Hindlimb muscle (tissue), 1 donor: ENCODE measurements at places on chromosomes 2 and 18.
A peak's percentile ranks its signal among the peaks of the same experiment; 100 is the strongest.

- DNase-seq: no peak
Observed at GRCh38 chr2:24490181-24490689, 819 bp upstream of the NCOA1 start.

DNA sequence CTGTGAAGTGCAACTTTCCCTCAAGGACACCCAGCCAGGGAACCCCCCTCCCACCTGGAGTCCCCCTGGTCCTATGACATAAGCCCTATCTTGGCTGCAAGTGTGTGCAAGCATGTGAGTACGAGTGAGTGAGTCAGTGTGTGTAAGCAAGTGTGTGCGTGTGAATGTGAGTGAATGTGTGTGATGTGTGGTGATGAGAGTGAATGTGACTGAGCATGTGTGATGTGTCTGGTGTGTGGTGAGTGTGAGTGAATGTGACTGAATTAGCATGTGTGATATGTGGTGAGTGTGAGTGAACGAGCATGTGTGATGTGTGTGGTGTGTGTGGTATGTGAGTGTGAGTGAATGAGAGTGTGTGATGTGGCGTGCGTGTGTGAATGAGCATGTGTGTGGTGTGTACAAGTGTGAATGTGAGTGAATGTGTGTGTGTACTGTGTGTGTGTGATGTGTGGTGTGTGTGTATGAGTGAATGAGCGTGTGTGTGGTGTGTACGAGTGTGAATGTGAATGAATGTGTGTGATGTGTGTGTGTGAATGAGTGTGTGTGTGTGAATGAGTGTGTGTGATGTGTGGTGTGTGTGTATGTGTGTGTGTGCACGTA lies 68.8 kb upstream of the SMAD7 start:
- DNase-seq: no peak

GRCh38 chr18:4599312-4599711 lies 144.2 kb upstream of the DLGAP1 start:
- no peak for DNase-seq

- no peak for DNase-seq
Observed at GRCh38 chr18:47794725-47795433, 135.6 kb downstream of the SMAD2 start.

DNA sequence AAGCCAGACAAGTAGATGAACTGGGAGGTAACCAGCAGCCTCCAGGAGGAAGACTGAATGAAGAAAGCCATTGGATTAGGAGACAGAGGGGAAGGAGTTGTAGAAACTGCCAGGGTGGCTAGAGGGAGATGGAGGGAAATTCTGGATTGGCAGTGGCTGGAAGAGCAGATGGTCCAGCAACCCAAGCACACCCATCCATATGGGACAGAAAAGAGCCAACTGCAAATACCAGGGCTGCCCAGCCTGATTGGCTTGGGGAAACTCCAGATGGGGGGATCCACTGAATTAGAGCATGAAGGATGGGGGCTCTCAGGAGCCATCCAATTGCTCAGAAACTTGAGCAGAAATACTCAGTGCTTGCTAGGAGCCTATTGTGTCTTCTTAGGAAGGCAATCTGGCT lies 173.5 kb upstream of the EPB41L3 start:
- no peak for DNase-seq

- no peak for DNase-seq
Observed at GRCh38 chr18:49177071-49177470, 226.3 kb upstream of the SMAD7 start.

DNA sequence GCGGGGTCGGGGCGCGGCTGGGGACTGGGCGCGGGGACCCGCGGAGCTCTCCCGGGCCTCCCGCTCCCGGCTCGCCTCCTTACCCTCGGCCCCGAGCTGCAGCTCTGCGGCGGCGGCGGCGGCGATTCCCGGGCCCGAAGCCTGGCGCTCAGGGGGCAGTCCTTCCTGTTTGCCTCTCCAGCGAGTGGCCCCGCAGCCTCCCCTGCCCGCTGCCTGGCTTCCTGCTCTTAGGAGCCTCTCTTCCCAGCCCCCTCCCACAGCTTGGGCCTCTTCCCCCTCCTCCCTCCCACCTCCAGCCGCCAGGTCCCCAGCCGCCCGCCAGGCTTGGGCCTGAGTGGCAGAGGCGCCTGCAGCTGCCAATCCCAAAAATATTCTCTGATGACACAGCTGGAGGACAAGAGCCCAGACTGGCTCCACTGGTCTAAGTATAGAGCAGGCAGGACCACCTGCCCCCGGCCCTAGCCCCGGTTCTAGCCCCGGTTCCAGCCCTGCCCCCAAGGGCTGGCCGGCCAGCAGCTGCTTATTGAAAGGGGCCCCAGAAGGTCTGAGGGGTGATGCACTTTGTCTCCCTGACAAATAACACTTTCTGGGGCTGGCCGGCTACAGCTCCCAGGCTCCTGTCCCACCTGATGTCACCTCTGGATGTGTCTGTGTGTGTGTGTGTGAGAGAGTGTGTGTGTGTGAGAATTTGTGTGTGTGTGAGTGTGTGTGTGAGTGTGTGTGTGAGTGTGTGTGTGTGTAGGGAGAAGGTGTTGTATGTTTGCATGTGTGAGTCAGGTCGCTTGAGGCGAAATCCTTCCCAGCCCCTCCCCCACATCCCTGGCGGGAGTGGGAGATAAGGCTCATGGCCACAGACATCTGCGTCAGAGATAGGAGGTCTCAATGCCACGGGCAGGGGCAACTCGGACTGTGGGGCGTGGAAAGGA lies at the start of gene OBSL1:
Gene OBSL1, minus strand, starts transcription at position 229 of the 926 bp plus-strand sequence. CDS start 307 bp downstream, outside the sequence.
- DNase-seq: peak; percentile 75

DNA sequence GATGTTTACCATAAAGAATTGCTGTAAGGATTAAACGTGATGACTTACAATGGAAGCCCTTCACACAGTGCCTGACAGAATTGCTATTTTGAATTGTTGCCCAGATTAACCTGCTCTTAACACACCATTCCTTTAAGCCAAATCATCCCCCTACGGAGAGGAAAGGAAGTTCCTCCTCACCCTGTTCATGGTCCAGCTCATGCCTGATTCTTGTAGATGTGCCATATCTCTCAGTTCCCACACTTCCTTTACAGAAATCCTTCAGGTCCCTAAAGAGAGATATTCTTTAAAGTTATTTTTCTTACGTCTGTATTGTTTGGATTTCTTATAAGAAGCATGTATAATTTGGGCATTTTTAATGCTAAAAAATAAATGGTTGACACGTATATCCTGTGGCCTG lies 127.5 kb upstream of the DAPL1 start:
- no peak for DNase-seq

DNA sequence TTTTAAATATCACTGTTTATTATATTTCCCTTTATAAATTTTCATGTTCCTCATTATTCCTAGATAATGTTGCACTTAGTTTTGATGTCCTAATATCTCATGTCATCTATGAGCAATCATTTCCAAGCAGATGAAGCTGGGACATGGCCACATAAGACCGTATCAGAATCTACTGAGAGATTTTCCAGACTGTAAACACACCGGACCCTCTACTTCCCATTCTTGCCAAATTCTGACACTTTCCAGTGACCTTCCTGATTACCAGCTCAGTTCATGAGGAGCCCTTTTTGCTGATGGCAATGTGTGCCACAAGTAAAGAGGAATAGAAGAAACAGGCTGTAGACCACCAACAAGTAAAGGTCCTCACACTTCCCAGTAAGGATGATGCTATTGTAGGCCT lies 20.3 kb upstream of the PDE1A start:
- DNase-seq: no peak

- DNase-seq: no peak
Observed at GRCh38 chr2:1799174-1799573, 54.9 kb upstream of the PXDN start.

DNA sequence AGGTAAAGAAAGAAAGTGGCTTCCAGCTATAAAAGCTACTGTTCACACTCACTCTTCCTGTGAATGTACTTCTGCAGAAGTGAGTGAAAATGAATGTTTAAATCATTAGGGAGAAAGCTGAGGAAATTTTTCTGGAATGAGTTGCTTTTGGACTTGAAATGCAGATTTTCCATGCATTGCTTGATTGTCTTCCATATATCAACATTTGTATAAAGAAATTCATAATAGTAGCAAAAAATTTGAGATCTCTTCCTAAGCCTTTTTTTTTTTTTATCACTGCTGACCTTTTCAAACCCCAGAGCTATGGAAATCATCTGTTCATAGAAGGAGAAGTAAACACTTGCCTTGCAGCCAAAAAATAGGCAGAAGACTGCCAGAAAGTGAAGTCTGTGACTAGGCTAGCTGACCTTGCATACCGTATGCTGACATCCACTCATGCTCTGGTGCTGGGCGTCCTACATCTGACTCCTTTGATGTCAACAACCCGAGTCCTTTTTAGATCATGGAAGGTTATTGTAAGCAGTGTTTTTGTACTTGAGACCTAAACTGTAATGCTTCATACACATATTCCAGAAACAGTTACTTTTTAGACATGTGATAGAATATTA lies 154.5 kb upstream of the RASGRP3 start:
- DNase-seq: peak; percentile 80
